ENCODE measurements at places on chromosomes 16 and 17.

DNA sequence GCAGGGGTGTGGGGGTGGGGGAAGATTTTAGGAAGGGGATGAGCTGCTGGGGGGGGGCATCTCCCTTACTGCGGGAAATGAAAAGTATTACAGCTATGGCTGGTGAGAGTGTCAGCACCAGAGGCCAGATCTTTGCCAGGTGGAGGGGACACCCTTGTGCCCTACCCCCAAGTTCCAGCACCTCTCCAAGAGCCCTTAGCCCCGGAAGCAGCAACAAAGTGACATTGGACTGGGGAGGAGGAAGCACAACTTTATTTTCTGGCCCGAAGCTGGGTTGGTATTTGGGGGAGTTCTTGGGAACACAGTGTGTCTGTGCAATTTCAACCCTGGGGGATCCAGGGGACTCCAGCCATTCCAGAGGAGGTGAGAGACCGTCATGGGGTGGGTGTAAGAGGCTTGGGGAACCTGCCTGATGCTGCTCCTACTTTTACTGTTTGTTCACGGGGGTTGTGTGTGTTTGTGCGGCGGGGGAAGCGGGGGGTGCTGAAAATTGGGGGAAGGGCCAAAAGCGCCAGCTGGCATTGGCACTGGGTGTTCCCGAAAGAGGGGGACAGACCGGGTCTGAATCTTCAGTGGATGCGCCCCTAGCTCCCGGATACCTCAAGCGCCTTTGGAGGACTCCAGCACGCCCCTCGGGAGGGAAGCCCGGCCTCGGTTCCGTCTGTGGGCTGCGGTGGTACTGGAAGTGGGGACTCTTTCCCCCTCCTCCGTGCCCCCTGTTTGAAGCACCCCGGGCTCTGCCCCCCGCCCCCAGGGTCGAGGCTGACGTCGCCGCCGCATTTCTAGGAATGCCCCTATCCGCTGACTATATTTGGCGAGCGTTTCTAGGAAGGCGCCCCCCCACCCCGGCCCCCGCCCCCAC is 230.3 kb downstream of the MRTFB start:
- DNase-seq: no peak

GRCh38 chr16:65281586-65281985 is 159.7 kb upstream of the CDH11 start:
- DNase-seq: no peak

- peak; percentile 1 for DNase-seq
Measured at GRCh38 chr17:68512960-68513474, 787 bp downstream of the PRKAR1A start.

GRCh38 chr16:90016339-90016950 is 2.8 kb downstream of the DBNDD1 start:
- DNase-seq: no peak

DNA sequence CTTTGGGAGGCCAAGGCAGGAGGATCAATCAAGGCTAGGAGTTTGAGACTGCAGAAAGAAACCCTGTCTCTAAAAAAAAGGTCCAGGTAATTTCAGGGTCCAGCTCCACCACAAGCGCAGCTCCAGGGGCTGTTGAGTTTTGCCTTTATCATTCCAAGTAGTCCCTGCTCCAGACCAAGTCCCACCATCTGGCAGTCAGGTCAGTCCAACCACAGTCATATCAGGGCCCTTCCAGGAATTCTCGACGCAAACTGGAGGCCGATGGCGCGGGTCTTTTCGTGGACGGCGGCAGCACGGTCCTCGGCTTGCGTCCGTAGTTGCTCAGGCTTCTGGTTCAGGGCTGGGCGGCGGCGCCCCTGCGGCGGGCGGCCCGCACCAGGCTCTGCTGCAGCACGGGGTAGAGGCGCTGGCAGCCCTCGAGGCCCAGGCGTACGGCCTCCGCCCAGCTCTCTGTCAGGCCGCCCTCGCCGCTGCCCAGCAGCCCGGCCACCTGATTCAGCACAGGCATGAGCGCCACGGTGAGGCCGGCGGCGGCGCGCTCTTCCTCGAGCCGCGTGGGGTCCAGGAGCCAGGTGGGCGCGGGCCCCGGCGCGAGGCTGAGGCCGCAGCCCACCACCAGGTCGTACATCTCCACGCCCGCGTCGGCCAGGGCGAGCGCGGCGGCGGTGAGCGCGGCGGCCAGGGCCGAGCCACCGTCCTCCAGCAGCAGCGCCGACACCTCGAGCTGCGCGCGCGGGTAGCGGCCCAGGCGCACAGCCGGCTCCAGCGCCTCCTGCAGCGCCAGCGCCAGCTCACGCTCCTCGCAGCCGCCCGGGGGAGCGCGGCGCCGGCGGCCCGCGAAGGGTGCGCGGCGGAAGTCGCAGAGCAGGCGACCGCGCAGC is 752 bp downstream of the EXOSC6 start:
- no peak for DNase-seq

DNA sequence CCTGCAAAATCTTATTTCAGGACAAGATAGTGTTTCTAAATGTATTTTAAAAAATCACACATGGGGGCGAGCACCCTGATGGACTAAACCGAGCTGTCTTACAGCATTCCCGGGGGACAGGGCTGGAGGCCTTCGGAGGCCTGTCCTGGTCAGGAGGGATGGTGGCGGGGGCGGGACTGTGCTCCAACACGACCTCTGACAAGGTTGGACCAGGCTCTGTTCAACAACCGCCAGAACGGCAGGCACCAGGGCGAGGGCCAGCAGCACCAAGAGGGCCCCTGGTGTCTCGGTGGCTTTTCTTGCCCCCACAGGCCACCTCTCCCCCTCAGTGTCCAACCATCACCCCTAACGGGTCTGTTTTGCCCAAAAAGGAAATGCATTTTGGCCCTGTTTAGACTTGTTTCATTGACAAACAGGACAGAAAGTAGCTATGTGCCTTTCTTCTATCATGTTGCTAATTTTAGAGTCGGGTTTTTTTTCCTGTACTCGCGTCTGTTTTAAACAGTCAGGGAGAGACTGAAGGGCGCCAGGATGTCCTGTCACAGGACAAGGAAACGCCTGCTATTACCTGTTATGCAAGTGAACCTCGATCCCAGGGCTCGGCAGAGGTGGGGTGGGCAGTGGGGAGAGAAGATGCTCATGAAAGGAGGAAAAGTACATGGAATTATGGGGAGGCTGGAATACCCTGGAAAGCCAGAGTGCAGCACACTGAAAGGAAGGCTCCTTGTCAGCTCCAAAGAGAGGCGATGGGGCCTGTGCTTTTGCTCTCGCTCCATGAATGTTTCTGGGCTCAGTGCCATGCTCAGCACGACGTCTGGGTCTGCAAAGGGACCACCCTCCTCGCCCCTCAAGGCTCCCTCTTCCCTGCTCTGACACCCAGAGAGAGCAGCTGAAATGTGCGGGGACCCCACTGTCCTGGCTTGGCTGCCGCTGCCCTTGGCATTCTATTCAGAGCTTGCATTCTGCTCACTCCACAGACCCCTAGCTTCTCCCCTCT is 11.9 kb downstream of the TMEM204 start:
- DNase-seq: no peak

DNA sequence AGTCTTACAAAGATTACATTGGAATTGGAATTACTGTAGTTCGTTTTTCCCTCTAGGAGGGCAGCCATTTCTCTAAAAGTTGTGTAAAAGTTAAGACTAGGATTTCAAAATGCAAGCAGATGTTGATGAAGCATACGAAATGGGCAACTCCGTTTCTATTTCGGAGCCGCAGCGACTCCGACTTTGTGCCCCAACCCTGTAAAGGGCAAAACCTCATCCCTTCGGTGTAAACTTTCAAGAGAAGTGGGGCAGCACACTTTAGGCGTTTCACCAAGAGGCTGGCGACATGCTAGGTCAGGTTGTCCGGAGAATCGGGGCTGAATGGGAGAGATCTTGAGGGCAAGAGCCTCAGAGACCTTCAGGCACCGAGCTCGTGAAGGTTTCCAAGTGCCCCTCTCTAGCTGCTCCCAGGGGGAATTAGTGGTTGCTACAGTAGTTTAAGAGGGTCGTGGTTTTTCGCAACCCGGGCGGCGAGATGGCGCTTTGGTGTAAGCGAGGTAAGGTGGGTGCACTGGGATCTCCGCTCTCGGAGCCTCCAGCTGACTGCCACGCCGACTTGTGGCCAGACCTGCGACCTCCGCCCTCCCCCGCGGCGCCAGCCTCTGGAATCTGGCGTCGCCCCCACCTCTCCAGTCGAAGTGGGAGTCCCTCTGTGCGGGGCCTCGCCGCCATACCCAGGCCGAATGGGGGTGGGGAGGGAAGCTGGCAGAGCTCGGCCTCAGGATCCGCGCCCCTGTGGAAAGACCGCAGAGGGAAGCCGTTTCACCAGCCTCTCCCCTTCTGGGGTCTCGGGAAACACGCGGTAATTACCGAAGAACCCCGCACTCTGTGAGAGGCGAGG is 1.0 kb upstream of the HEXIM2 start:
- DNase-seq: peak; percentile 47

- peak; percentile 47 for DNase-seq
Measured at GRCh38 chr16:82655072-82655714, 28.4 kb downstream of the CDH13 start.
